Smooth muscle cell of the pulmonary artery (primary cell): ENCODE measurements at places on chromosomes 5 and 9. TPM values are rescaled to one million over a fixed set of nuclear protein-coding genes. Genes with fewer than 3 reads are reported as not detected.

The GHR gene
- total RNA-seq: 2.4 and 6.2 TPM in 2 replicates

The FOXD4L4 gene
- total RNA-seq: 0.17 and 0.20 TPM in 2 replicates

The LCP2 gene
- total RNA-seq: not detected in 2 replicates

The SLC6A18 gene
- not detected in 2 replicates for total RNA-seq

The OCLN gene
- total RNA-seq: 0.26 and 1.1 TPM in 2 replicates

The RNF183 gene
- not detected in 2 replicates for total RNA-seq

The OBP2B gene
- not detected in 2 replicates for total RNA-seq

The TMEM174 gene
- not detected in 2 replicates for total RNA-seq

The GOLM1 gene
- total RNA-seq: 43.6 and 66.2 TPM in 2 replicates

The PLPP7 gene
- 17.2 and 18.9 TPM in 2 replicates for total RNA-seq

The TMEM252 gene
- not detected in 2 replicates for total RNA-seq

The ISL1 gene
- total RNA-seq: 0.03 and 0.20 TPM in 2 replicates

The AK1 gene
- total RNA-seq: 54.9 and 66.2 TPM in 2 replicates

The KCNV2 gene
- total RNA-seq: not detected in 2 replicates

The IL7R gene
- total RNA-seq: 5.4 and 9.8 TPM in 2 replicates

The DNAI1 gene
- total RNA-seq: 0.03 TPM in 1 of 2 replicates, not detected in the other

The IFNA13 gene
- not detected in 2 replicates for total RNA-seq

The OLFM1 gene
- 0.76 and 2.3 TPM in 2 replicates for total RNA-seq

The ZCCHC10 gene
- total RNA-seq: 7.6 and 9.3 TPM in 2 replicates

The OGN gene
- total RNA-seq: 12.8 and 24.7 TPM in 2 replicates

The FGF1 gene
- total RNA-seq: 4.1 and 10.4 TPM in 2 replicates

The CKS2 gene
- 23.7 and 41.8 TPM in 2 replicates for total RNA-seq

The HK3 gene
- not detected in 2 replicates for total RNA-seq

The SIT1 gene
- 0.07 TPM in 1 of 2 replicates, not detected in the other for total RNA-seq

The LRRC19 gene
- total RNA-seq: not detected in 2 replicates

The STPG3 gene
- not detected in 2 replicates for total RNA-seq

The CXXC5 gene
- 125 and 200 TPM in 2 replicates for total RNA-seq

The DRD1 gene
- total RNA-seq: 0.33 and 1.2 TPM in 2 replicates

The TNFAIP8 gene
- 35.5 and 36.4 TPM in 2 replicates for total RNA-seq

The ADAMTS16 gene
- not detected in 2 replicates for total RNA-seq

The KIF12 gene
- not detected in 2 replicates for total RNA-seq

The GMCL2 gene
- not detected in 2 replicates for total RNA-seq

The GABRB2 gene
- total RNA-seq: not detected in 2 replicates

The RORB gene
- 0.50 and 9.6 TPM in 2 replicates for total RNA-seq

The SPAG8 gene
- 0.91 and 1.3 TPM in 2 replicates for total RNA-seq

The IFNA21 gene
- total RNA-seq: not detected in 2 replicates

The MYMK gene
- not detected in 2 replicates for total RNA-seq

The TEK gene
- 3.4 and 15.5 TPM in 2 replicates for total RNA-seq

The FAM81B gene
- total RNA-seq: not detected in 2 replicates

The PCDHB12 gene
- total RNA-seq: 0.26 and 0.46 TPM in 2 replicates
